ENCODE measurements at places on chromosomes 1 and 21.

DNA sequence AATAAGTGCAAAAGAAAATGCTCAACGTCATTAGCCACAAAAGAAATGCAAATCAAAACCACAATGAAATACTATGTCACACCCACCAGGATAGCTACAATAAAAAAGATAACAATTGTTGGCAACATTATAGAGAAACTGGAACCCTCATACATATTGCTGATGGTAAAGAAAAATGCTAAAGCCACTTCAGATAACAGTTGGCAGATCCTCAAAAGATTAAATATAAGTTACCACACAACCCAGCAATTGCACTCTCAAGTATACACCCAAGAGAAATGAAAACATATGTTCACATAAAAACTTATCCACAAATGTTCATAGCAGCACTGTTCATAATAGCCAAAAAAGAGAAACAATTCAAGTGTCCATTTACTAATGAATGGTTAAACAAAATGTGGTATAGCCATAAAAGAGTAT, 20.7 kb downstream of the TRIM33 start:
- DNase-seq, result no peak

- no peak for DNase-seq
Measured at GRCh38 chr1:193927550-193927949, 741.1 kb upstream of the B3GALT2 start.

- DNase-seq, result no peak
Measured at GRCh38 chr1:151893176-151893924, 16.0 kb downstream of the THEM4 start.

GRCh38 chr1:24450857-24451397, 35.3 kb downstream of the NIPAL3 start:
- no peak for DNase-seq

DNA sequence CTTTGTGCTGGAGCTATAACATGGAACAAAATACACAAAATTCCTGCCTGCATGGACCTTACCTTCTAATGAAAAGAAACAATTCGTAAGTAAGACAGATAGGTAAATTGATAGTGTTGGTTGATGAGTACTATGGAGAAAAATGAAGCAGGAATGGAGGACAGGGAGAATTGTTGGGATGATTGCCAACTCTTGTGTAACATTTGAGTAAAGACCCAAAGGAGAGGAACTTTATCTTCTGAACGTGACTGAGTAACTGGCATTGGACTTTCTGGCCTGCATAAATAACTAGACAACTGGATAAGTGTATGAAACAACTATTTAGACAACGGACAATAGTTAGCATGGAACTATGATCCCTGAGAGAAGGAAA, 6.8 kb upstream of the EFCAB14 start:
- DNase-seq, result no peak

DNA sequence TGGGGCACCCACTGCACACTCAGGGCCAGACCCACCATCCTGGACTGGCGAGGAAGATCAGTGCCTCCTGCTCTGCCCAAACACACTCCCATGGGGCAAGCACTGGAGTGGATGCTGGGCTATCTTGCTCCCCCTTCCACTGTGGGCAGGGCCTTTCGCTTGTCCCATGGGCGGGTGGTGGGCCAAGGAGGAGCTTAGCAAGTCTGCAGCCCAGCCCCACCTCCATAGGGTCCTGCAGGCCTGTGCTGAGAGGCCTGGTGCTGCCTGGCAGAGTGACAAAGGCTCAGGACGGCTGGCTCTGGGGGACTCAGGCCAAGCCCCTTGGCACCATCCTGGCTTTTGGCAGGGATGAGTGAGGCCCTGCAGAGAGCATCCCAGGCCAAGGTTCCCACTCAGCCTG, 89.4 kb downstream of the PTPRU start:
- peak; percentile 14 for DNase-seq

DNA sequence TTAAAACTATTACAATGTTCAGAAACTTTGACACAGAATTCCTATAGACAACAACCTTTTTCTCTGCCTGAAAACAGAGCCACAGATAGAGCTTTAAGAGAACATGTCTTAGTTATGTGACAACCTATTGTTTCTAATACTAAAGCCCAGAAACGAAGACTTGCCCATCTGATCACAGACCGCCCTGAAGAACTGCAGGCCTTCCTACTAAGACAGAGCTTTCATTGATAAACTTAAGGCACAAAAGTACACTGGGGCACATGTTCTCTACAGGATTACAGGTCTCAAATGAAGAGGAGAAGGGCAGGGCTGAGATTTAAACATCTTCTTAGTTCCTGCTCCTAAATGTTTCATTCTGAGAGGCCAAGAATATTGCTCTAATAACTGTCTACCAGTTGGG, 452.7 kb downstream of the KCNT2 start:
- DNase-seq, result no peak

- DNase-seq, result peak; percentile 95
Measured at GRCh38 chr1:213399695-213400094, 348.7 kb downstream of the RPS6KC1 start.

DNA sequence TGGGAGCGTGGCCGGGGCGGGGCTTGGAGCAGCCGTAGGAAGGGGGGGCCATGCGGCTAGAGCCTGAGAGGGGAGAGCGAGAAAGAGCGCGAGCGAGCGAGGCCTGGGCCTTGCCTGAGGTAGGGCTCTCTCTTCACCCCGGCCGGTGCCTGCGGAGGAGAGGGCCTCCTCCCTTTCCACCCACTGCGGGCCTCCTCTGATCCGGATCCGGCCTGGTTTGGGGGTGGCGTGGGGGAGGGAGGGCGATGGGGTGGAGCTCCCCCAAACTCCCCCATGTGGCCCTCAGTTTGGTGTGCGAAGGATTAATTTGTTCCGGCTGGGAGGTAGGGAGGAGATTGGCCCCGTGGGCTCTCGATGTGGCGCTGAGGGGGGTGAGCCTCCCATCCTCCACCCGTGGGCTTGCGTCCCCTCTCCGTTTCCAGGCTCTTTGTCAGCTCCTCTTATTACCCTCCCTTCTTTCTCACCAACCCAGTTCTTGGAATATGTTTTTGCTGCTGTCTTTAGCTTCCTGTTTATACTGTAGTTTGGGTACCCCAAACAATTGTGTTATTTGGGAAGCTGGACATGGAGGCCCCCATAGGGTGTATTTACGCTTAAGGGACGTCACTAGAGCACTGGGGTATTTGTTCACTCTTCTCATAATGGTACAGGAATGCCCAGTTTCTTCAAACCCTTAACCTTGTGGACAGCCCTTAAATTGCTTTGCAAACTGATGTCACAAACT, 685 bp downstream of the UBAP2L start:
- DNase-seq, result no peak

DNA sequence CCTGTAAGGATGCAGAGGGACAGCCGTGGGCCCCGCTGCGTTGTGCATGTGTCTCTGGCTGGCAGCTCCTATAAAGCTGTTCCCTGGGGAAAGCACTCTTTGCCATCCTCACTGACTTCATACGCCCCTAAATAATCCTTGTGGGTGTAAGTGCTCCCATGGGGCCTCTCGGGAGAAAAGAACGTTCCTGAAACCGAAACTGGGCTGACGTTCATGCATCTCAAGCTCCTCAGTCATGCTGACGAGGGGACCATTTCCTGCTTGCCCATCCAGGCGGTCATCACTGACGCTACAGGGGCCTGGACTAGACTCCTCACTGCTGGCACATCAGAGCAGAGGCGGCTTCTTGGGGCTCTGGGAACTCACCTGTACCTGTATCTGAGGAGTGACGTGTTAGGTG, 73.1 kb upstream of the USP24 start:
- no peak for DNase-seq

DNA sequence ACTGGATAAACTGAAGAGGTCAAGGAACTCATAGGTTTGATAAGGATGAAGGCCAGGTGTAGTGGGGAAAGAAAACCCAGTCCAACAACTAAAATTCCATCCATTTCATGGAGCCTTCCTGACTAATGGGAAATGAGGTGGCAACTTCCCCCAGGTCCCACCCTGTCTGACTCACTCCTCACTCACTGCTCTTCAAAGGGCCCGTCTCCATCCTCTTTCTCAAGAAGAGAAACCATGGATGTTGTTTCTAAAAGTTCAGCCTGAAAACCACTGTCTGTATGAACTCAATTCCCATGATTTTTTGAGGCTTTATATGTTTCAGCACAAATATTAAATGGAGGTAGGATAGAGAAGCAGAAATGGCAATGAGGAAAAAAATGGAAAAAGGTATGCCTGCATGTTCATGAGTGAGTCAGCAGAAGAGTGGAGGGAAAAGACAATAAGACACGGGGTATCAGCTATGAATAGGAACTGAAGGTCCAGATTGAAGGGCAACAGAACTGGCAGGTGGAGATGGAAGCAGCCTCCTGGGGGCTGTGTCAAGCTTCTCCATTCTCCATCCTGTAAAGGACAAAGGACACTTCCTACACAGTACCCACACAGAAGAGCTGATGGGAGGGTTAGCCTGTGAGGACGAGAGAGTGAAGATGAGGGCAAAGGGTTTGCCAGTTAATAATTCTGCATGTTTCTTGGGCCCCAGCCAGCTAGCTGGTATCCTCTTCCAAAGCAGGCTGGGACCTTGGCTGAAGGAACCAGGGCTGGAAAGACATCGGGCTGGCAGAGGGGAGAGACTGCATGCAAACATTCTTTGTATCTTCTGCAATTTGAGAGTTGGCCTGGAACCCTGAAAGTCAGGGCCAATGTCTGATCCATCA, 5.5 kb upstream of the ELOVL1 start:
- peak; percentile 57 for DNase-seq

GRCh38 chr1:9728451-9729295, 77.1 kb downstream of the PIK3CD start:
- DNase-seq, result peak; percentile 29

DNA sequence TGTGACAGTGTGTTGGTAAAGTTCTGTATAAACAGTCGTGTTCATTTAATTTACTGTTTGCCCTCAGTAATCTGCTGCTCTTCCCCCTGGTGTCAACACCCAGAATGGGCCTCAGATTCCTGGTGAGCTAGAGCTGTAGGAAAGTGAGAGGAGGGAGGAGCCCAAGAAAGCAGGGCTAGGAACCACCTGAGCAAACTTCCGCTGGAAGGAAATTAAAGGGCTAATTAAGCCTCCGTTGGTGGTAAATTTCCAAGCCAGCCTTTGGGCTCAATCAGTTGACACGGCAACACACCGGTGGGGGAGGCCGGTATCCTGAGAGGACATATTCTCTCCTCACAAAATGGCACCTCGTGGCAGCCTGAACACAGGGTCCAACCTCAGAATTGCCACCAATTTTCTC, 32.9 kb downstream of the RAB3B start:
- no peak for DNase-seq

GRCh38 chr21:34073749-34074282, 438 bp downstream of the MRPS6 start:
- DNase-seq, result peak; percentile 68

GRCh38 chr1:32413507-32414185, 19.4 kb upstream of the BSDC1 start:
- peak; percentile 73 for DNase-seq

- peak; percentile 58 for DNase-seq
Measured at GRCh38 chr1:226100436-226101391, 38.2 kb downstream of the H3-3A start.

GRCh38 chr1:152347116-152347728, 12.6 kb downstream of the FLG2 start:
- DNase-seq, result no peak

GRCh38 chr1:60428127-60428526, 354.6 kb upstream of the C1orf87 start:
- DNase-seq, result no peak

- no peak for DNase-seq
Measured at GRCh38 chr21:14959343-14959742, 105.5 kb downstream of the NRIP1 start.

- DNase-seq, result no peak
Measured at GRCh38 chr1:30798389-30799232, 41.0 kb upstream of the LAPTM5 start.

- DNase-seq, result no peak
Measured at GRCh38 chr1:91406773-91407389, 2.2 kb upstream of the HFM1 start.

- no peak for DNase-seq
Measured at GRCh38 chr1:152525080-152525641, 10.9 kb downstream of the CRCT1 start.

- no peak for DNase-seq
Measured at GRCh38 chr1:201756406-201756805, 72.6 kb upstream of the IPO9 start.

DNA sequence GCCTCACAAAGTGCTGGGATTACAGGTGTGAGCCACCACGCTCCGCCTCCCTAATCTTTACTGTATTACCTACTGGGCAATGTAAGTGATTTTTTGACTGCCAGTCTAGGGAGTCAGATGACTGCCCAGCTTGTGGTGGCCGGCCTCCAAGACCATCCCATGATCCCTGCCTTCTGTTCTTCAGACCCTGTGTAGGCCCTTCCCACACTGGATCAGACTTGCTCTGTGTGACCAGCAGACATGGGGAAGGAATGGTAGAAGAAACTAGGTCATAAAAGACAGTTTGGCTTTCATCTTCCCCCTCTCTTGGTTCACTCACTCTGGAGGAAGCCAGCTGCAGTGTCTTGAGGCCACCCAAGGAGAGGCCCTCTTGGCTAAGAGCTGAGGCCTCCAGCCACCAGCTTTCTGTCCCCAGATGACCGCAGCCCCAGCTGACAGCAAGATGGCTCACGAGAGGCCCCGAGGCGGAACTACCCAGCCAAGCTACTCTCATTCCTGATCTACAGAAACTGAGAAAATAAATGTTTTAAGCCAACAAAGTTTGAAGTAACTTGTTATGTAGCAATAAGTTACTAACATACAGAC, 14.5 kb upstream of the CBR3 start:
- no peak for DNase-seq

DNA sequence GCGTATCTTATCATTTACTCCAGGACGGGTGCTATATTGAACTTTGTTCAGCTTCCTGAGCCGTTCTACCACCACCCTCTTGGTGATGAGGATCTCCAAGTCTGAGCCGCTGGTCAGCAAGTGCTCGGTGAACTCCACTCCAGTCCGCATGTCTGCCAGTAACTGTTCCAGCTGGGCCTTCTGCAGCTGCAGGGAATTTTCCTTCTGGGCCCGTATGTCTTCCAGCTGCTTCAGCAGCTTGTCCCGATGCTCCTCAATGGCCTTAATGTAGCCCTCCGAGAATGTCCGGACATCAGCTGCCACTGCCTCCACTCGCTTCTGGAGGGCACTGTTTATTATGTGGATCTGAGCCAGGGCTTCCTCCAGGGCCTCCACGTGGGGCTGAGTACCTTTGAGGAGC, 3.4 kb downstream of the TRIM45 start:
- no peak for DNase-seq

- no peak for DNase-seq
Measured at GRCh38 chr1:168976267-168976666, 130.2 kb upstream of the ATP1B1 start.

- no peak for DNase-seq
Measured at GRCh38 chr1:24380508-24380907, 33.1 kb downstream of the STPG1 start.

- peak; percentile 70 for DNase-seq
Measured at GRCh38 chr1:155872527-155872926, 13.2 kb downstream of the SYT11 start.

Data from cerebellum (tissue), 4 donors.